ENCODE measurements at places on chromosomes 2 and 18.

- DNase-seq, result no peak
Observed at GRCh38 chr2:175880-176820, 87.7 kb downstream of the SH3YL1 start.

DNA sequence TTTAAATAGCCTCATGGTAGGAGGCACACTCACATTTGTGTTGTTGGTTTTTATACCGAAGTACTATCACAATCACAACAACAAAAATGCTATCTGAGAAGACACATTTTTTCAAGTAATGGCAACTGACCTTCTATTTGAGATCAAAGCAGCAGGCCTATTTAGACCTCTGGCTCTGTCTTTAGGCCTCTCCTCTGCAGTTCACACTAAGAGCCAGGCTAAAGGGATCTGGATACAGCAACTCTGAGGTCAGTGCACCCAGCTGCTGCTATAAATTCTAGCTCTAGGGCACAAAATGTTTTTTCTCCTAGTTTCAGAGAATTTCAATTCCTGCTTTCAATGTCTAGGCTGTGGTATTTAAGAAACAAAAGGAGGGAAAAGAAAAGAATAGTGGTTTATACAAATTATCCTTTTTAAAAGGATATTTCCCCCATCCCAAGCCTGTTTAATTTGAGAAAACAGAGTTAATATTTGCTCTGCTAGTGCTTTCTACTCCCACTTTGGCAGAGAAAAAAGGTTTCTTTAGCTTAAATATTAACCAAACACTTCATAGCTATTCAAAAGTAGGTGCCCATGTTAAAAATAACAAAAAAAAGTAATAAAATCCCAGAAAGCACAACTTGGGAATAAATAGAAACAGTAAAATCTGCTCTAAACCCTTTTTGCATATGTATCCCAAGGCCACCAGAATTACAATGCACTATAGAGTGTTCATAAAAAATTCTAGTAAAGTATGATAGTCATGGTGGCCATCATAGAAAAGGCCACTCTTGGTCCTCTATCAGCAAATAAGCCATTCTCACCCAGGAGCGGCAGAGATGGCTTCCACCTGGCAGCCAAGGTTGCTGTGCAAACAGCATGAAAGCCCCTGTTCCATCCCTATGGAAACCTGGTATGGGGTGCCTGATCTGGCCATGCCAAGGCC is 293.6 kb upstream of the SESTD1 start:
- no peak for DNase-seq

- DNase-seq, result no peak
Observed at GRCh38 chr18:24539866-24540617, 79.6 kb downstream of the HRH4 start.

- no peak for DNase-seq
Observed at GRCh38 chr2:239670463-239671120, 269.8 kb upstream of the HDAC4 start.

GRCh38 chr2:45748239-45748638 is 96.8 kb downstream of the PRKCE start:
- no peak for DNase-seq

DNA sequence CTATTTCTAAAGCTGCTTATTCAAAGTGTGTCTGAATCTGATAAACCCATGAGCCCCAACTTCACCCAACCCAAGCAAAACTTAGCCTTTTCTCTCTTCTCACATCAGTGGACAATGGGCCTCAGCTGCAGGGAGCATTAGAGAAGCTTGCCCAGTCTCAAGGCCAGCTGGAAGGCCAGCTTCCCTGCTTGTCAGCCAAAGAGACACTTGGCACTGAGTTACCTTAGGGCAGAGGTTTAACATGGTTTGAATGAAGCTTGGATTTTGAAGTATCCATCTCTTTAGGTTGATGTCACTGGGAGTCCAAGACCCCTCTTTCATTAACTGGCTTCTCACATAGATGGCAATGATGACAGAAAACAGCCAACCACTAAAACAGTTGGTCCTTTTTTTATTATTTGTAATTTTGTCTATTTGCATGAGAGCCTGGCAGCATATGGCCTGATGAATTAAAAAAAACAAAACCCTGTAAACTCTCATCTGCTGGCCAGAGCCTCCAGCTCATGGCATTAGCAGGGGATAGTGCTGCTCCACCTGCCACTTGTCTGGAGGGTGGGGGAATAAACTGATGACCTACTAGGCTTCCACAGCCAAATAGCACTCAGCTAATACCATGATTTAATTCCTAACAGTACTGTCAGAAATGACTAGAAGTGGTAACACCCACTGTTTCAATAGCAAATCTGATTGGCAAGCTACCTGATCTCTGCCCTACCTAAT is 137.0 kb downstream of the UBE2E3 start:
- DNase-seq, result no peak

DNA sequence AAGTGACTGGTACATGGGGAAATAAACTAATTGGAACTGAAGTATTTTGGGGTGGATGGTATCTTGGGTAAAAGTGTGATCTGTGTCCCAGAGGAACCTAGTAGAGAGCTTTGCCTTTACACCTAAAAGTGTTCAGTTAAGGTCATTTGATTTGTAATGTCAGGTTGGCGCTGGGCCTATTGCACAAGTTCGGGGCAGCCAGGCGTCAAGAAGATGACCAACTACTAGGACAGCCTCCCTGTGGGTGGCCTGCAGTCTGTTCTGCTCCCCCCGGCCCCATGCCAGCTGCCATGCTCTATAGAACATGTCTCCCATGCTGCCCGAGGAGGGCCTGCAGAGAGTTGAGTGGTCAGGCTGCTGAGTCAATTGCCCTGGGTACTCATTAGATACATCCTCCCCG is 10.1 kb downstream of the RRM2 start:
- DNase-seq, result no peak

- DNase-seq, result no peak
Observed at GRCh38 chr18:45325778-45326177, 289.5 kb upstream of the SLC14A2 start.

GRCh38 chr2:121289271-121289670 is 4.3 kb upstream of the TFCP2L1 start:
- no peak for DNase-seq

GRCh38 chr2:221001381-221001801 is 570.7 kb downstream of the EPHA4 start:
- DNase-seq, result no peak

DNA sequence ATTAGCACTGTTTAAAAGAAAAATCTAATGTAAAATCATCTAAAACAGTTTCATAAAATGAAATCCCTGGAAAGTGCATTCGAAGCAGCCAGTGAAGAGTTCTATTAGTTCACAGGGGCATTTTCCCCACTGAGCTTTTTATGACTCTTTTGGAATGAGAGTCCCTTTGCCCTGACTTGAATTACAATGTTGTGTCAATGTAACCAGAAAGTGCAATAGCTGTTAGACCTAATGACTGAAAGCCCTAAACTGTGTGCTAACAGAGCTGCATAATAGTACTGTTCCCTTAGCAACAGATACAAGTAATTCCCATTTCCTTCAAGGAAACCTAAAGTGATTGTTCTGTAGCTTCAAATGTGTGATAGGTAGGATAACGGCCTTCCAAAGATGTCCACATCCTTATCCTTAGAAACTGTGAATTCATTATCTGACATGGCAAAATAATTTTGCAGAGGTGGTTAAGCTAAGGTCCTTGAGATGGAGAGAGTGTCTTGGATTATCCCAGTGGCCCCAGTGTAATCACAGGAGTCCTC is 134.4 kb downstream of the L3MBTL4 start:
- DNase-seq, result no peak

DNA sequence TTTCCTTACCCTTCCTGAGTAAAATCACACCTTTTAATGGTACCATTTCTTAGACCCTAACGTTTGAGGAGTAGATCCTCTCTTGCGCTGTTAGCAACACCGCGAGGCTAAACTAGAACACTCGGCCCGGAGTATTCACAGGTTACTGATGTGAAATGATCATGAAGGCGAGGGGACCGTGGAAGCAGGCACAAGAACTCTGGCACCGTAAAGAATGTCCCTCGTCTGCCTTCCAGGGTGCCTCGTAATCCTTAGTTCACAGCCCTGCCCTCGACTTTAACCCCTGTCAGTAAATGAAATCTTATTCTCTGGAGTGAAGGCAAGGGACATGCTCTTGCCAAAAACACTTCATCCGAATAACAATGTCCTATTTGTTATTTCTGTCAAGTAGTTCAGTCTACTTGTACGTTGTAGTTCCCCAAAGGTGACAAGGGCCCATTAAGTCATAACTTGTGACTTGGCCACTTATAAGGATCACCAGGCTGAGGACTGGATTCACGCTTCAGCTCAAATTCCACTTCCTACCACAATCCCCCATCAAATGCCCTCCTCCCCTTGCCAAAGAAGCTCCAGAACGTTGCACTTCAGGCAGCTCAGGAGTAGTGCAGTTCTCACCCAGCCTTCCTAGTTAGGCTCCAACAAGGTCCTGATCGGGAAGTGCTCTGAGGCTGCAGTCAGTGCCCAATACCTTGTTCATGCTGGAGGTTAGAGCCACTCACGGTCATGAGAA is 43.3 kb upstream of the ITM2C start:
- DNase-seq, result no peak

GRCh38 chr2:173588931-173589369 is 234.3 kb downstream of the CDCA7 start:
- no peak for DNase-seq

DNA sequence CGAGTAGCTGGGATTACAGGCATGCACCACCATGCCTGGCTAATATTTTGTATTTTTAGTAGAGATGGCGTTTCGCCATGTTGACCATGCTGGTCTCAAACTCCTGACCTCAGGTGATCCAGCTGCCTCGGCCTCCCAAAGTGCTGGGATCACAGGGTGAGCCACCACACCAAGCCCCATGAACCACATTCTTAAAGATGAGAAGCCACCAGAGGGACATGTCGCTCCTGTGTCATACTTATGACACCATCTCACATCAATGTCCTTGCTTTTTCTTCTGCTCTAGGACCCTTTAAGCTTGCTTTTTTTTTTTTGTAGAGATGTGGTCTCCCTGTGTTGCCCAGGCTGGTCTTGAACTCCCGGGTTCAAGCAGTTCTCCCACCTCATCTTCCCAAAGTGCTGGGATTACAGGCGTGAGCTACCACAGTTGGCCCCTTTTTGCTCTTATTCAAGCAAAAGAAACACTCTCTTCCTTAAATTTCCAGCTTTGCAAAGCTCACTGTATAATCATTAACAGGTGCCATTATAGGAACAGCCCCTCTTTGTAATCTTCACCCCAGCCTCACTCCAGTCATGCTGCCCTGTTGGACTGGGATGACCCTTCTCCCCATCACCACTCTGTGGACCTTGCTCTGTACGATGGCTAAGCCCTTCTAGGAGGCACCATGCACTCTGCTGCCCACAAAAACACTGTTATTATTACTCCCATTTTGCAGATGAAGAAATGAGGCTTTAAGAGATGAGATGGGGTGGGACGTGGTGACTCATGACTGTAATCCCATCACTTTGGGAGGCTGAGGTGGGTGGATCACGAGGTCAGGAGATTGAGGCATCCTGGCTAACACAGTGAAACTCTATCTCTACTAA is 10.8 kb upstream of the KCNG3 start:
- no peak for DNase-seq

DNA sequence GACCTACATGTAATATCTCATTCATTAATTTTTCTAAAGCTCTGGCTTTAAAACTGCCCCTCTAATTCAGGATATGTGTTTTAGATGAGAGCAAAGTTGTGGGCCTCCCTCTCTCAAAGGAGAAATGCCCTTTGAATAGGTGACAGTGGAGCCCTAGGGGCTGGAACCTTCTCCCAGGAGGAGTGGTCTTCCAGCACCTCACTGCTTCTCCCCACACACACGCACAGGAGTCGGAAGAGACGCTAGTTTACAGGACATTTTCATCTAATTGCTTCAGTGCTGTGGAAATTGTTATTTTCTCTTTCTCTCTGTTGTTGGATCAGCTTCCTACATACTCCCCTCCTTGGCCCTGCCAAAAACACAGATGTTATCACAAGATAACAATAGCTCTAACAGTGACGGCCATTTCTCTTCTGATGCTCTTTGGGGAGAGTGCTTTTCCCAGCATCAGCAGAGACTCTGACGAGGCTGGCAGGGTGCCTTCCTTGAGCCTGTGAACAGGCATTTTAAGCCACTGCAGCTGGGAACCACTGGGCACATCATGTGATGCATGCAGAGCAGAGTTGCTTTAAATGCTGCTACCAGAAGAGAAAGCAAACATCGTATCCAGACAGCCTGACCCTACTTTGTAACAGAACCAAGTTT is 209.4 kb upstream of the SP5 start:
- peak; percentile 8 for DNase-seq

DNA sequence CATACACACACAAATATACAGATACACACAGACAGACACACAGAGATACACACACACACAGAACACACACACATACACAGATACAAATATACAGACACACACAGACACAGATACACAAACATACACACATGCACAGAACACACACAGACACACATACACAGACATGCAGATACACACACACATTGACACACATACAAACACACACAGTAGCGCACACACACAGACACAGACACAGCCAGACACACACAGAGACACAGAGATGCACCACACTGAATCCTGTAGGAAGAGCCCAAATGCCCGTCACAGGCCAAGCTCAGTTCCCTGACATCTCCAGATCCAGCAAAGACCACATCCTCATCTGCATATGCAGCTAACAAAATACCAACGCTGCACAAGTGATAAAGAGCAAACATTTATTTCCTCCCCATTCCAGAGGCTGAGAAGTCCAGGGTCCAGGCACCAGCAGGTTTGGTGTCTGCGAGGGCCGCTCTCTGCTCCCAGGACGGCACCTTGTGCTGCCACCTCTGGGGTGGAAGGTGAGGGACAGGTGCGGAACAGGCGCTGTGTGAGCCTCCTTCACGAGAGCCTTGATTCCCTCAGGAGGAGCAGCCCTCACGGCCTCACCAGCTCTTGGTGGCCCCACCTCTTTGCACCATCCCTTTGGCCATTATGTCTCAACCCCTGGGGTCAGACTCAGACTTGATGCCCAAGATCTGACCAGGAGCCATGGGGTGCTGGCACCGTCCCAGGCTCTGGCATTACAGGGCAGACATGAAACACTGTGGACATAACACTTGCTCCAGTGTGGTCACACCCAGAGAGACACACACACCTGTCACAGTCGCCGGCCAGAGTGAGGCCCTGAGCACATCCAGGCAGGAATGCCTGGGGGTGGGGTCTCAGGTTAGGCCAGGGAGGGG is 108.7 kb downstream of the NDUFA10 start:
- DNase-seq, result no peak

GRCh38 chr2:130354139-130354428 is 1.8 kb upstream of the PTPN18 start:
- DNase-seq, result no peak

- no peak for DNase-seq
Observed at GRCh38 chr2:99297994-99298393, 3.0 kb downstream of the LYG1 start.

- DNase-seq, result no peak
Observed at GRCh38 chr2:226652369-226652768, 147.3 kb downstream of the IRS1 start.

Measured in endothelial cell (in vitro differentiated cells).